SW 1271 (cell line): ENCODE measurements at places on chromosomes 4 and X.

DNA sequence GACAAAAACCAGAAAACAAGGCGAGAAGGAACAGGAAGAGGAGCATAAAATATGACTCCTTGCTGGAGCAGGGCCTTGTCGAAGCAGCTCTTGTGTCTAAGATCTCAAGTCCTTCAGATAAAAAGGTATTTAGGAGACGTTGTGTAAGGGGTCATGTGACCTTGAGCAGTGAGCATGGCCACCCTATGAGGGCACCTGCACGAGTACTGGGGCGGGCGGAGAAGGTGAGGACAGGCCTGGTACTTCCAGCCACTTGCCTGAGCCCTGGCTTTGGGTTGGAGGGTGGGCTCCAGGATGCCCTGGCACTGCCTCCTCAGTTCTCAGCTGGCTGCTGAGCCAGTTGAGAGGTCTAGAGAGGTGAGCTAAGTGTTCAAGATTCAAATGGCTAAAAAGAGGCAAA lies 29.9 kb downstream of the NSD2 start:
- DNase-seq, result no peak

- no peak for DNase-seq
These were observed 43.1 kb upstream of the LSM6 start for GRCh38 chr4:146132445-146132844.

DNA sequence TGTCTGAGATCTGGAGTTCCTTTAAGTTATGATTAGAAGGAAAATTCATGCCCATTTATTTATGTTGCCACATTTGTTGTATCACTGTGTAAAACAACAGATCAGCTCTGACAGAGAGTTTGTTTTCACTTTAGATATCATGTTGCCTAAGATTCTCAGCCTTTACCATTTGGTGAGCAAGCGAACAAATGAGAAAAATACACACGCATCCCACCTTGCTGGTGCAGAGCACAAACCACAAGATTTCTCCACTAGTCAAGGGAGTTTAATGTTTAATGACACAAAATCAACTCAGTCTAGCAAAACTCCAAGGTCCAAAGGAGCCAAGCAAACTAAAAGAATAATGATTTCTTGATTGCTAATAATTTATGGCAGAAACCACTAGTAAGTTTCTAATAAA lies 27.7 kb downstream of the FGF5 start:
- no peak for DNase-seq

DNA sequence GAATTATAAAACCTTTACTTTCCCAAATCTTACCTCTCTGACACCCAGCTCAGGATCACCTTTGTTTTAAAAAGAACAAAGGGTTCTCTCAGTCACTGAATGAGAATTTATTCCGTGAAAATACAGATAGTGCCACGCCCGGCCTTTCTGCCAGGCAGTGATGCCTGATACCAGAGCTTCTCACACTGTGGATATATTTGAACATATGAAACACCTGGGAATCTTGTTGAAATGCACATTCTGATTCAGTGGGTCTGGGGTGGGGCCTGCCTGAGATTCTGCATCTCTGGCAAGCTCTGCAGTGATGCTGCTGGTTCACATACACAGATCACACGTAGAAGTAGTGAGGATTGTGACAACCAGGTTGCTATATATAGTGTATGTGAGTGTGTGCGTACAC lies 46.0 kb downstream of the ELOVL6 start:
- no peak for DNase-seq

DNA sequence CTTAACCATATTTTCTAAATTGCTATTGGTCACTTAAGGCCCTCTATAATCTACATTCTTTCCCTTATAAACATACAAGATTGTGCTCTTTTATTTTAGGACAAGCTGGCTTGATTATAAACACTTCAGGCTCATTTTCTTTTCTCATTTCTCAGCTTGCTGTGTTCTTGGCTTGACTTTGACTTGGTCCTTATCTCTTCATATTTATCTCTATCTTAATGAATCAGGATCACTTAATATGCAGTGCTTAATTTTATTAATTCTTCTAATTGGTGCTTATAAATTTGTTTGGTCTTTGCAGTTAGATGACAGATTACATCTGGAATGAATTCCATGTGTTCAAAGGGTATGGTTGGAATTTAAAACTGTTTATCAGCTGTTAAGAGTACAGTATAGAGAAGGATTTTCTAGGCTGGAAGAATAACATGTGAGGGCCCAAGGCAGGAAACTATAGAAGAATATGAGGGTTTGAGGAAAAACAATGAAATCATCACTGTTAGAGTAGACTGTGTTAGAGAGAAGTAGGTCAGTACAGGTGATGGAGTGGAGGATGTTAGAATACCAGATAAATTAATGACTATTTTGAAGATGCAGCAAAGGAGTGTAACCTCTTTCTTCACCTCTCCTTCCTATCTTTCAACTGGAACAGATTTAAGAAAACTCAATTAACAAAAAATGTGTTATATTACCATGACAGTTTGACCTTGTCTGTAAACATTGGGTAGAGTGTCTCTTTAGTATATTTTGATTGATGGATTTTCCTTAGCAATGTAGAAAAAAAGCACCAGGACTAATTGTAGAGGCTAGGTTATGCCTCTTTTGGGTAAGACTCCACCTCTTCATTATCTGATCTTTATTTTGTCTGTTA lies 169.6 kb downstream of the RAPGEF2 start:
- DNase-seq, result no peak
